ENCODE measurements at places on chromosomes 3 and 15. TPM values are rescaled to one million over a fixed set of nuclear protein-coding genes. Genes with fewer than 3 reads are reported as not detected.

- DNase-seq: no peak
Observed at GRCh38 chr3:4708230-4708629, 215.1 kb downstream of the ITPR1 start.

The SPINT1 gene
- not detected for total RNA-seq

The LSMEM2 gene
- not detected for total RNA-seq

GRCh38 chr15:87792250-87793040, 464.1 kb downstream of the NTRK3 start:
- DNase-seq: no peak
